ENCODE measurements at places on chromosomes 16 and 17. TPM values are rescaled to one million over a fixed set of nuclear protein-coding genes. Genes with fewer than 3 reads are reported as not detected.

CSF3 gene
- not detected for polyA plus RNA-seq

P2RX5 gene
- 0.97 TPM for polyA plus RNA-seq

NTN3 gene
- polyA plus RNA-seq: 0.28 TPM

SPATA32 gene
- polyA plus RNA-seq: not detected

- peaks cover 10% of the 10 kb centered on the region for H3K4me1 ChIP-seq
- peak within 1 kb of the TSS; percentile 99 for H3K4me3 ChIP-seq
- peak within 1 kb of the TSS; percentile 98 for H3K27ac ChIP-seq
- no peaks in the 10 kb centered on the region for H3K27me3 ChIP-seq
- DNase-seq: peak; percentile 92
Measured at GRCh38 chr17:21042458-21043295, at the start of gene USP22. TSS of gene USP22 (minus strand) at chr17:21043011. CDS start at chr17:21042835, 176 bp downstream.

GRCh38 chr17:13619462-13619861, 17.7 kb upstream of the HS3ST3A1 start:
- no peaks in the 10 kb centered on the region for H3K4me1 ChIP-seq
- H3K36me3 ChIP-seq: no peaks in the 10 kb centered on the region
- no peak overlapping the region for H3K4me3 ChIP-seq

- DNase-seq: no peak
- no peak overlapping the region for H3K4me3 ChIP-seq
- no peak overlapping the region for H3K27ac ChIP-seq
- no peaks in the 10 kb centered on the region for H3K27me3 ChIP-seq
- H3K4me1 ChIP-seq: no peaks in the 10 kb centered on the region
- H3K36me3 ChIP-seq: no peaks in the 10 kb centered on the region
Measured at GRCh38 chr17:6297119-6297518, 137.8 kb downstream of the AIPL1 start.

GRCh38 chr16:79175286-79176057, 425.1 kb downstream of the MAF start:
- H3K4me3 ChIP-seq: no peak overlapping the region
- H3K36me3 ChIP-seq: no peaks in the 10 kb centered on the region
- no peak for DNase-seq
- no peaks in the 10 kb centered on the region for H3K27me3 ChIP-seq
- no peak overlapping the region for H3K27ac ChIP-seq

- H3K36me3 ChIP-seq: peaks cover 5% of the 10 kb centered on the region
- no peak overlapping the region for H3K4me3 ChIP-seq
Measured at GRCh38 chr16:21628772-21629171, 23.6 kb downstream of the IGSF6 start.

DNA sequence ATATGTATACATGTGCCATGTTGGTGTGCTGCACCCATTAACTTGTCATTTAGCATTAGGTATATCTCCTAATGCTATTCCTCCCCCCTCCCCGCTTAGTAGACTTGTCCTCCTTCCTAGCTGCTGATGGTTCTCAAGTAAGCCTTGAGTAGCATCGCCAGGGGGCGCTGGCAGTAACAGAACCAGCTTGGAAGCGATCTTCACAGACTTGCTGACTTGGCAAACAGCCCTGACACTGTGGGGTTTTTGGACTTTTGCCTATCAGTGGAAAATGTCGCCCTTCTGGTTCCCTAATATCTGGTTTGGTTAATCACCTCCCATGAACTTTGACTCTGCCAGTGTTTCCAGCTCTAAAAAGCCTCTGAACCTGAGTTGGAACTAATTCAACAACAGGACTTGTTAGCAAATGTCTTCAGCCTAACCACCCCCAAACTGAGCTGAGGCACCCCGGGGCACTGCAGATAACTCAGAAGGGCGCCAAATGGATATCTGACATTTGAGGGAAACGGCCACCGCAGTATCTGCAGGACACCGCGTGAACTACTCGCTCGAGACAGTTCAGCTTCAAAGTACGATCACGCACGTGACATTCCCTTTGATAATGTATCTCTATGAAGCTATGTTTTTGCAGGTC, 15.4 kb upstream of the SPATA32 start:
- peaks cover 16% of the 10 kb centered on the region for H3K36me3 ChIP-seq
- H3K4me3 ChIP-seq: no peak overlapping the region
- no peak overlapping the region for H3K27ac ChIP-seq
- H3K27me3 ChIP-seq: no peaks in the 10 kb centered on the region
- peak; percentile 67 for DNase-seq

DNA sequence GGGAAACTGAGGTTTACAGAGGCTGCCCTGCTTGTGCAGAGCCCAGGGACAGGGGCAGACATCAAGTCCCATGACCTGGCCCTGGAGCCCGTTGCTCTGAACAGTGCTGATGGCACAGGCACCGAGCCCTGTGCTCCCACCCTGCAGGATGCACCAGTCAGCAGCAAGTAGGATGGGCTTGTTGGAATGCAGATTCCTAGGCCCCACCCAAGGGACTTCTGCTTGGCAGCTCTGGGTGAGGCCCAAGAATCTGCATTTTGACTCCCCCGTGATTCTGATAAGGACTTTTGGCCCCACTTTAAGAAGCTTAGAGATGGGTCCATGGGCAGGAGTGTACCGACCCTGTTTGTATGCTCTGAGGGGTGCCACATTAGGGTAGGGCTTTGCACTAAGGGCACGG, 23.3 kb downstream of the LASP1 start:
- H3K27me3 ChIP-seq: no peaks in the 10 kb centered on the region
- H3K27ac ChIP-seq: no peak overlapping the region
- no peak for DNase-seq

All from SK-N-SH (cell line).